ENCODE measurements at places on chromosomes 7 and 10.

- no peak for DNase-seq
Measured at GRCh38 chr10:6741541-6741941, 161.5 kb upstream of the PRKCQ start.

- no peak for DNase-seq
Measured at GRCh38 chr7:94133460-94133859, 129.3 kb upstream of the BET1 start.

DNA sequence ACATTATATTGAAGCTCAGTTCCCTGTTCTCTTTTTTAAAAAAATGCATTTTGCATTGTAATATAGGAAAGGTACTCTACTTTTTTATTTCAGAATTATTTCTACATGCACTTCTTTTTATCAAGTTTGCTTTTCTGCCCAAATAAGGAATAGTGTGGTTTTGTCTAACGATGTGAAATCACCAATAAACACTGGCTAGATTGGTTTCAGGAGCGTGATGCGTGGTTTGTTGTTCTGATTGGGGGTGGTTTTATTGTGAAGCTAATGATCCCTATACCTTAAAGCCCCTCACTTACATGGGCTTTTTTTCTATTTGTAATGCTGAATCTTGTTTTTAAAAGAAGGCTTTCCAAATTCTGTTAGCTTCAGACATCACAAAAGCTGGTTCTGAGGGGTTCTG is 17.6 kb downstream of the ENTPD7 start:
- DNase-seq: no peak

- DNase-seq: no peak
Measured at GRCh38 chr7:81138870-81139269, 220.0 kb upstream of the SEMA3C start.

DNA sequence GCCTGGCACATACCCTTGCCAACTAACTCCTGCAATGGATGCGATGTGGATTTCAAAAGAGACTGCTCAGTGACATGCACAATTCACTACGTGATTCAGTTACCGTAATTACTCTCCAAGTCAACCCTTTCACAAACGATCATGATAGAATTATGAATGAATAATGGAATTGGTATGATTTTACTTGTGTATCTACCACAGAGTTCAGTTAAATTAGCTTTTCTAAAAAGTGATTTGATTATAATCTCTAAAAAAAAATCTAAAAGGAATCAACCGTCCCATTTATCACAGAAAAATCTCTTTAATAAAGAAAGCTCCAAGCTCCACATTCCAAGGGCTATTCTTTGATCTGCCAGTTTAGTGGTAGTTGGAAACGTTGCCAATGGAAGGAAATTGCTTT is 30.4 kb upstream of the RSU1 start:
- DNase-seq: no peak

- no peak for DNase-seq
Measured at GRCh38 chr10:13997650-13998049, 333.1 kb downstream of the FRMD4A start.

DNA sequence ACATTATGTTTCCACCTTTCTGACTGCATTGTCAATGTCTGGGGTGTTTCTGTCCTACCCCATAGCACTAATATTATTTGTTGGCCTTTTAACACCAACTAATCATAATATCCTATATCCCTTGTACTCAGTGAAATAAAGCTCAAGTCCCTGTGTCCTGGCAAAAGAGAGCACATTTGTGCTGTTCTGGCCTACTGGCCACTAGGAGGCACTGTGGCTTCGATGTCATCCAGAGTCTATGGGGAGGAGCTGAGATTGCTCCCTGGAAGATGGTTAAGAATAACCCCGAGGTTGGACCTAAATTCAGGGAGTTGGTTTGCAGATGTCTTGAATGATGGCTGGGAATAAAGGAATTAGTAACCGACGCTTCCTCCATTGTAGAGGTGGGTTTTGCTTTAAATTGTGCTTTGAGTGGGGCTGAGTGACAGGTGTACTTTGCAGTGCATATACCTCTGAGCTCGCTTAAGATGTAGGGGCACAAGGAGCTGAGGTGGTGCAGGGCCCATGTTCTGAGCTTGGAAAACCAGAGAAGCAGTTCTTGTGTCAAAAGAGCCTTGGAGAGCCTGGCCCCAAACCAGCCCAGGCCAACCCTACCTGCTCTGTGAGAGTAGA is 191.2 kb upstream of the PRSS1 start:
- DNase-seq: no peak

GRCh38 chr7:66553001-66553400 is 75.7 kb upstream of the KCTD7 start:
- DNase-seq: no peak

DNA sequence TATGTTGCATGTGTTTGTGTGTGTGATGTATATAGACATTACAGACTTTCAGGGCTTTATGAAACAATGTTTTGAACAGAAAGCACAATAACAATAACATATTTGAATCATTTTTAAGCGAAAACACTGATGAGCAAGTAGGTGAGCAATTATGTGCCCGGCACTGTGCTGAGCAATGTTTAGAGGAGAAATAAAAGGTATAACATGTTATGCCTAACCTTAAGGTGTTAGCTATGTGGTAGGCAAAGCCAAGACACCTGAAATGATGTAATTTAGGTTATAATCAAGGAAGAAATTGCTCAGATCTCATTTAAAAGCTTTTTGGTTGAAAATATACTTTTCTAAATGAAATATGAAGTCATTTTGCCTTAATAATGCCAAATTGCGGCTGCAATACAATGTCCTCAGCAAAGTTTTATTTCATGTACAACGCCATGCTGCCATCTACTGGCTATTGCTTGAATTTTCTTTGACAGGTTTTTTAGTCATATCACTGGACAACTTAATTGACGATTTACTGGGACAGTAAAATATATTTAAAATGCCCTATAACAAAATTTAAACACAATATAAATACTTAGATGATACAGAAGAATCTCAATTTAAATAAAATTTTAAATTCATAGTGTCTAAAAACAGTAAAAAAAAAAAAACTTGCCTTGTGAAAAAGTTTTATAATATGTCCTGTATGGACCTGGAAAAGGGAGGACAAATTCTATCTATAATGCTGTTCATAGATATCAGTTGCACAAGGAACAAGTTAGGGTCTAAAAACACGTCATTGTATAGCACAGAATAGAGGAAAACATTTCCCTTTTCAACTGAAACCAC is 131.1 kb upstream of the CDK1 start:
- DNase-seq: no peak

- DNase-seq: no peak
Measured at GRCh38 chr7:31788883-31789680, 102.1 kb downstream of the PPP1R17 start.

- no peak for DNase-seq
Measured at GRCh38 chr10:20714979-20715378, 182.1 kb downstream of the NEBL start.

DNA sequence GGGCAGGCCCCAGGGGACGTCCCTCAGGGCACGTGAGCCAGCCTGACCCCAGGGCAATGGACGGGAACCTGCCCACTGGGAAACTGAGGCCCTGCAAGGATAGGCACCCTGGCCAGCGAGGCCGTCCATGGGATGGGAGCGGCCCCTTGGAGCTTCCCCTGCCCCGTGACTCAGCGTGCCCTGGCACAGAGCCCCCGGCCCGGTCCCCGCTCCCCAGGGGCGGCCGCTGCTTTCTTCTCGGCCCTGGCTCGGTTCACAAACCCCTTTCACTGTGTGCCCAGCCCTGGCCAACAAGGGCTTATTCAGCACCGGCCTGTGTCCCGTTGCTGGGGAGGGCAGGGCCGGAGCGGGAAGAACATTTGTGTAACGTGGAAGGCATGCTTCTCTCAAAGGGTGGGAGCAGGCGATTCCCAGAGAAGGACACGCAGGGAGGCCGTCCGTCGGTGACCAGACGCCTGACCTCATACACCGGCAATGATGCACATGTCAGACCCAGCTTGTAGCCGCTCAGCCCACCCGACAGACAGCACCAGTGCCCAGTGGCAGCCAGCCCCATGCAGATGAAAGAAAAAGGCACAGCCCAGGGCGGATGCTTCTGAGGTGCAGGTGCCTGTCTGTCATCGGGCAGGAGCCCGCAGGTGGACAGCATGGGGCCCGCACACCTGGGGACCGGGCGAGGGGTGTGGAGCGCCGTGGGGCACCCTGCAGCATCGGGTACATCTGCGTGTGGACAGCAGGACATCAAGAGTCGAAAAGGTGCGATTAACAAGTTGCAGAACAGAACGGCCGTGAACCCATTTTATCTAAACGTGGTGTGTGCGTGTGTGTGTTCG is 94.5 kb downstream of the PDGFA start:
- no peak for DNase-seq

- no peak for DNase-seq
Measured at GRCh38 chr7:150314639-150315239, 8.4 kb upstream of the LRRC61 start.

DNA sequence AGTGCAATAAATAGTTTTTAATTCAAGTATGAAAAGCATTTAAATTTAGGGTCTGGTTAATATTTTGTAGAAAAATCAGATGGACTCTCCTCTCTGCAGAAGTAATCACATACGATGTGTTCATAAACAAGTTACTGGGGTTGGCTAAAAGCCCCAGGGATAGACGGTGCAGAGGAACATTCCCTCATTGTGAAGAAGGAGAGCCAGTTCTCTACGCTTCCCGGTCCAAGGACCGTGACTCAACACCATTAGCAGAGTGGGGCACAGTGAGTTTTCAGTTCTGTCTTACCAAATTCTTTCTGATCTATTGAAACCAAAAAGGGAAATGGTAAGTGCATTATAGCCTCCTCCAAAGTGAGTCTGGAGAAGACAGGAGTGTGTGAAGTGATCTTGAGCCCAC is 327.8 kb downstream of the WDR37 start:
- no peak for DNase-seq

- DNase-seq: no peak
Measured at GRCh38 chr7:81094952-81095351, 176.1 kb upstream of the SEMA3C start.

- no peak for DNase-seq
Measured at GRCh38 chr7:50721661-50722259, 60.9 kb downstream of the GRB10 start.

DNA sequence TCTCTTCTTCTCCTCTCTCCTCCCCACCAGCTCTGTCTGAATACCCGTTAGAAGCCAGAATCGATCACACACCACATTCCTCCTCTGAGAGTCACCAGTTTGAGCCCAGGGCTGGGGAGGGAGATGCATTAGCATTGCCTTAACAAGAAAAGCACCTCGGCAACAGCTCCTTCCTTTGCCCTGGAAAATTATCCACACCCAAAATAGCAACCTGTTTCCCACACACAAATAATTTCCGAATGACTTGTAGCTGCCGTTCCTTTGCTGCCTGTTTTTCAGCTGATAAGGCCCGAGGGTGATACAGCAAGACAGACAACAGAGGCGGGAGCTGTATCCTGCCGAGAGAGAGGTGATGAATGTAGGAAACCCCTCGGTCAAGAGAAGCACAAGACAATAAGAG is 91.3 kb downstream of the CPXM2 start:
- no peak for DNase-seq

GRCh38 chr10:119166564-119166963 is 1.1 kb upstream of the SFXN4 start:
- no peak for DNase-seq

DNA sequence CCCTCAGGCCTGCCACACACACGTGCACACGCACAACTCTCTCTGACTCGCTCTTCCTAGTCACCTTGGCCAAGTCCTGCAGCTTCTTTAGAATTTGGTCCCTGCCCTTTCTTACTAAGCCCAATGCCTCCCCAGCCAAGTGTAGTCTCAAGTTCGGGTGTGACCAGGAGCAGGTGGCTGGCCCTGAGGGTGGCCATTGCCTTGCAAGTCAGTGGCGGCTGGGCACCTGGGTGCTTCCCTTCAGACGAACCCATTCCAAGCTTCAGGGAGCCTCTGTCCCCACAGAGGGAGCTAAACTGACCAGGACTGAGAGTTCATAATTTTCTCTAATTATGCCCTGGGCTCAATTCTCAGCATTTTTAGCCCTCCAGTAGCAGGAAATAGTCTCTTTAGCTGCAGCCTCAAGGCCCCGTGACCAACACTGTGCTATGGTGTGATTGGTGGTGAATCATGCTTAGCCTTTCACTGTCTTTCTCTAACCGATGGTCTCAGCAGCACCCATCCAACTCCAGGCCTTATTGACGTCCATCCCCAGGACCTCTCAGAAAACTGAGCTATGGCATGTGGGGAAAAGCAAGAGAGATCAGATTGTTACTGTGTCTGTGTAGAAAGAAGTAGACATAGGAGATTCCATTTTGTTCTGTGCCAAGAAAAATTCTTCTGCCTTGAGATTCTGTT is 34.7 kb upstream of the FXYD4 start:
- DNase-seq: no peak

GRCh38 chr7:31125171-31125570 is 73.1 kb downstream of the ADCYAP1R1 start:
- no peak for DNase-seq

- DNase-seq: no peak
Measured at GRCh38 chr7:57181281-57181680, 49.0 kb upstream of the ZNF479 start.

GRCh38 chr10:65900271-65900670 is 1025.6 kb upstream of the LRRTM3 start:
- no peak for DNase-seq

- DNase-seq: no peak
Measured at GRCh38 chr7:146961617-146962016, 845.0 kb downstream of the CNTNAP2 start.

DNA sequence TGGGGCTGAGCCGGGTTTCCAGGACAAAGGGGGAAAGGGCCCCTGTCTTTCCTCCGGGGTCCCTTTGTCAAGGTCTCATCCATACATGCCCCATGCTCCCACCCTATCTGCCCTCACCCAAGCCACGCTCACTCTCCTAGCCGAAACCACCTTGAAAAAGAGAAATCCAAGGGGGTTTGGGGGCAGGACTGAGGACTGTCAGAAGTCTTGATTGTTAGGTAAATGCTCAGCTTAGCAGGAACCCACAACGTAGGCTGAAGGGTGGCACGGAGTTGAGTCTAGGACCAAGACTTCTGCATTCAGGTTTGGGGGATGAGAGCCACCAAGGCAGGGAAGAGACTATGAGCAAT is 719 bp upstream of the PGAM2 start:
- no peak for DNase-seq

GRCh38 chr7:43201912-43202311 is 89.5 kb downstream of the HECW1 start:
- DNase-seq: no peak

GRCh38 chr10:116973946-116974455 is 31.0 kb downstream of the SHTN1 start:
- DNase-seq: no peak
